Epithelial cell of proximal tubule (primary cell): ENCODE measurements at places on chromosomes 11 and 22. TPM values are rescaled to one million over a fixed set of nuclear protein-coding genes. Genes with fewer than 3 reads are reported as not detected.
A peak's percentile ranks its signal among the peaks of the same experiment; 100 is the strongest.

The OR5B21 gene
- not detected in 2 replicates for total RNA-seq

- no peak for DNase-seq
Observed at GRCh38 chr11:76391021-76391420, 9.9 kb downstream of the GVQW3 start.

The MUC5AC gene
- total RNA-seq: not detected in 2 replicates

DNA sequence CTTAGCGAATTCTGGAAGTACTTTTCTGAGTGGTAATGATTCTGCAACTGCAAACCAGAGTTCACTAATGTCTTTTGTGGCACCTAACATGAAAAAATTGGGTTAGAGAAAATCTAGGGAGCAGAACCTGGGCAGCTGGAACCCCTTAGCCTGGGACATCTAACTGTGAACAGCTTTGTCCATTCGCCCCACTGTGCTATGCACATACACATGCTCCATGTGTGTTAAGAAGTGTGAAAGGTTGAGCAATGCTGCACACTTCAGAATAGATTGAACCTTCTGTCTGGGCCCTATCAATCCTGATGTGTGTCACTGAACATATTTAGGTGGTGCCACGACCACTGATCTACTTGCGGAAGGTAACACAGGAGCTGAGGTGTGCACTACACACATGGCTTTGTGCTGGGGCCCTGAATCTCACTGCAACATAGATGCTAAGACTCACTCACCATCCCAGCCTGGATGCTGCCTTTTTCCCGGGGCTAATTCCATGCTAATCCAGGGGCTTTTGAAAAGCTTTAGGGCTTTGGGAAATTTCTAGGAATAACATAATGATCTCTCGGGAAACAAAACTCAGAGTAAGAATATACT is 976.2 kb downstream of the NTM start:
- DNase-seq: no peak

DNA sequence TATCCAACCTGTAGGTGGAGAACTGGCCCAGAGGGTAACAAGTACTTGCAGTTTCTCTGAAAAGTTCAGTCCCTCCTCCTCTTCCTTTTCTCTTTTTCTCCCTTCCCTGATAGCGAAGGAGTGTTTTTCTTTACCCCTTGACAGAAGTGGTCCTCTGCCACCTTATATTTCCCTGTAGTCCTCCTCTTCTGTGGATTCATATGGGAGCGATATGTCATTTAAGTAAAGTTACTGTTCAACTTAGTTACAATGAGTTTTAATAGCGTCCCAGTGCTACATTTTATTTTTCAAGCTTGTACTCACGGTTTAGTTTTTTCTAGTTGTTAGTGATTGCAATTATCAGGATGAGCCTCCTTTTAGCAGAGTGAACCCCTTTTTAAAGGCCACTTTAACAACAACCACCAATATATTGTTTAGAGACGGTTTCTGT is 1.4 kb downstream of the PCF11 start:
- DNase-seq: no peak

- DNase-seq: no peak
Observed at GRCh38 chr11:20038972-20039371, 121.3 kb downstream of the DBX1 start.

- DNase-seq: no peak
Observed at GRCh38 chr11:126607374-126607773, 251.9 kb downstream of the ST3GAL4 start.

The SCO2 gene
- total RNA-seq: 1.4 TPM in 1 of 2 replicates, not detected in the other

DNA sequence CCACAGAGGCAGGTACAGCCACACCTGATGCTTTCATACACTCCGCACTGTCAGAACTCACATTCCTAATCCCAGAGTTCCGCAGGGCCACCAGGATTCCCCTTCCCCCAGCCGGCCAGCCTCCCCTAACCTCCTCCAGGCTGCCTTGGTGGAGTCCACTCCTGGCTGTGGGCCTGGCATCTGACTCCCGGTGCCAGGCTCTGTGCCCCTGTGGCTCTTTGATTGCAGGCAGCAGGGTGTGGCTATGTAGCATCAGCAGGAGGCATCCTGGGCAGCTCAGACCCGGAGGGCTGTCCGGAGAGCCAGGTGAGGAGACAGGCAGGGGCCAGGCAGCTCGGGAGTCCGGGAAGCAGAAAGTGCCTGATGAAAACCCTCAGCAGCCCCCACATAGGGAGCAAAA is 1432.9 kb downstream of the BRD1 start:
- DNase-seq: no peak

GRCh38 chr11:68959465-68960293 is 21.1 kb downstream of the MRGPRD start:
- no peak for DNase-seq

- no peak for DNase-seq
Observed at GRCh38 chr22:45889093-45889538, 87.8 kb downstream of the WNT7B start.

DNA sequence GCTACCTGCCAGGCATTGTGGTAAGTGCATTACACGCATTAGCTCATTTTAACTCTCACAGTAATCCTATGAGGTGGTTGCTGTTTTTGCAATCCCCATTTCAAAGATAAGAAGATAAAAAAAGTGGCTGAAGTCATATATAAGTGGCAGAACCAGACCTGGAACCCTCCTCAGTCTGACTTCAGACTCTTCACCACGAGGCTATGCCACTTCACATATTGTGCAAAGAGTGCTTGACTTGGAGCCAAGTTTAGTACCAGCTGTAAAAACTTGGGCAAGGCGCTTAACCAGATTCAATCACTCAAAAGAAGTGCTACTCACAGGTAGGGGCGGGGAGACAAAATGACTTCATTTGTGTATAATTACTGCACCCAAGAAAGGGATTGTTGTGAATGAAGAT is 15.3 kb downstream of the BPIFC start:
- no peak for DNase-seq

The OOSP2 gene
- not detected in 2 replicates for total RNA-seq

The ART1 gene
- total RNA-seq: not detected in 2 replicates

- peak; percentile 55 for DNase-seq
Observed at GRCh38 chr11:77322926-77323590, 21.6 kb upstream of the GDPD4 start.

DNA sequence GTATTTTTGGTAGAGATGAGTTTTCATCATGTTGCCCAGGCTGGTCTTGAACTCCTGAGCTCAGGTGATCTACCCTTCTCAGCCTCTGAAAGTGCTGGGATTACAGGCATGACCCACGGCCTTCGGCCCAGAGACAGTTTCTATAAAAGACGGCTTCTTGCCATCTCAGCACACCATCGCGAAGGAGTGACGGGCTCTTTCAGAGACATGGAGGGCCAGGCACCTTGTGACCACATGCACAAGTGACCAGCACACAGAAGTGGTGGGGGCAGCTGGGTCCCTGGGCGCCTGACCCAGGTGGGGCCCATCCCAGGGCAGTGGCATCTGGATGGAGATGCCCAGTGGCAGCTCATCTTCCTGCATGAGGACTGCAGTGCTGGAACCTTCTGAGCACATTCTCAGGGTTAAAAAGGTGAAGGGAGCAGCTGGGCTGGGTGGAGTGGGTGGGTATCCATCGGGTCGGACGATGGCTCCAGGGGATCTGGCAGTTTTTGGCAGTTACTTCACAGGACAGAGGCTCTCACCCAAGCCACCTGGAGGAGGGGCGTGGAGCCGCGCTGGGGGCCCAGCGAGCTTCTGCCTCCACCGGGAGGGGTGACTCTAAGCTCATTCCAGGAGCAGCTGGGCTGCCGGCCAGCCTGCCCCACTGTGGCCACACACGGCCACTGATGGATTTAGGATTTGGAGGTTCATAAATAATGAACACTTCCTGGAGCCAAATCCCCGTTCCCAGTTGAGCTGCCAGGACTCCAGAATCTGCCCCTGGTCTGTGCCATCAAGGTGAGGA is 373.0 kb downstream of the CTTN start:
- DNase-seq: no peak

GRCh38 chr11:824292-824880 is 3.3 kb upstream of the CRACR2B start:
- no peak for DNase-seq

DNA sequence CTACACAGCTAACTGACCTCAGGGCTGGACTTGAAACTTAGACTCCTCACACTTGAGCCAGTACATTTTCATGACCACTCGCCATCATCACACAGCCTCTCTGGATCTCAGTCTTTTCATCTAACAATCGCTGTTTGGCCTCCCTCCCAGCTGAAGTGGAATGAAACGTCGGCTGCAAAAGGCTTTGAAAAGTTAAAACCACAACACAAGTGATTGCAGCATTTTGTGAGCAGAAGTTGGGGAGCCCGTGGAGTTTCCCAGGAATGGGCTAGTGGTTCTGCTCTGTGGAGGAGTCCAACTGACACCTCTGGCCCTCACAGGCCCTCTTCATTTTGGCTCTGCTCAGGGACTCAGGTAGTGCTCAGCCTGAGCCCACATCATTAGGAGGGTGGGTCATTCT is 35.9 kb upstream of the TRIM29 start:
- no peak for DNase-seq

The IGLL5 gene
- not detected in 2 replicates for total RNA-seq

DNA sequence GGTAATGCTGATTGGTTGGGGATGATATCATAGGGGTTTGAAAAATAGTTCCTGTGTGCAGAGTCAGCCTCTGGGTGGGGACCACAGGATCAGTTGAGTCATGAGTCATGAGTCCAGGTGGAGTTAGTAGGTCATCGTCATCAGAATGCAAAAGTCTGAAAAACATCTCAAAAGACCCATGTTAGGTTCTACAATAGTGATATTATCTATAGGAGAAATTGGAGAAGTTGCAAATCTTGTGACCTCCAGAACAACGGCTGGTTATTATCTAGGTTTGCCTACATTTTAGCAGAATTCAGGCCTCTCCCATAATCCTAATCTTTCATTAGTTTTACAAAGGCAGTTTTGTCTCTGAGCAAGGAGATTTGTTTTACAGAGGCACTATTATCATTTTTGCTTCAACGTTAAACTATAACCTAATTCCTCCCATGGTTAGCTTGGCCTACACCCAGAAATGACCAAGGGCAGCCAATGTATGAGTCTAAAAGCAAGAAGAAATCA is 38.9 kb downstream of the MS4A2 start:
- peak; percentile 76 for DNase-seq

The TBC1D22A gene
- total RNA-seq: 16.6 and 22.7 TPM in 2 replicates

- no peak for DNase-seq
Observed at GRCh38 chr22:49752598-49753091, 75.0 kb downstream of the BRD1 start.

The SPDYC gene
- total RNA-seq: not detected in 2 replicates

DNA sequence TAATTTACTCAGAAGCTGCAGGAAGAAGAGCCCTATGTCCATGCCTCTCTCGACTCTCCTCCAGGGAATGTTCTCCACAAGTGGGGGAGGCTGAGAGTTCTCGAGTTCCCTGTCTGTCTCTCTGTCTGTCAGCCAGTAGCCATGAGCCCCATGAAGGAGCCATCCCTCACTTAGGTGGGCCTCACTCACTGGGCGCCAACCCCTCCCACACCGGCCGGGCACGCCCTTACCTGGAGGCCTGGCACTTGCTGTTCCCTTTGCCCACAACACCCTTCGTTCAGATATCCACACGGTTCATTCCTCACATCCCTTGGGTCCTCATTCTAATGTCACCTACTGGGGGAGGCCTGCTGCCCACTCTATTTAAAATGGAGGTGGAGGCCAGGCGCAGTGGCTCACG is 14.2 kb upstream of the IL10RA start:
- DNase-seq: no peak

The GAL3ST3 gene
- 2.1 and 2.3 TPM in 2 replicates for total RNA-seq

- DNase-seq: no peak
Observed at GRCh38 chr11:70397336-70397982, 870 bp upstream of the CTTN start.

DNA sequence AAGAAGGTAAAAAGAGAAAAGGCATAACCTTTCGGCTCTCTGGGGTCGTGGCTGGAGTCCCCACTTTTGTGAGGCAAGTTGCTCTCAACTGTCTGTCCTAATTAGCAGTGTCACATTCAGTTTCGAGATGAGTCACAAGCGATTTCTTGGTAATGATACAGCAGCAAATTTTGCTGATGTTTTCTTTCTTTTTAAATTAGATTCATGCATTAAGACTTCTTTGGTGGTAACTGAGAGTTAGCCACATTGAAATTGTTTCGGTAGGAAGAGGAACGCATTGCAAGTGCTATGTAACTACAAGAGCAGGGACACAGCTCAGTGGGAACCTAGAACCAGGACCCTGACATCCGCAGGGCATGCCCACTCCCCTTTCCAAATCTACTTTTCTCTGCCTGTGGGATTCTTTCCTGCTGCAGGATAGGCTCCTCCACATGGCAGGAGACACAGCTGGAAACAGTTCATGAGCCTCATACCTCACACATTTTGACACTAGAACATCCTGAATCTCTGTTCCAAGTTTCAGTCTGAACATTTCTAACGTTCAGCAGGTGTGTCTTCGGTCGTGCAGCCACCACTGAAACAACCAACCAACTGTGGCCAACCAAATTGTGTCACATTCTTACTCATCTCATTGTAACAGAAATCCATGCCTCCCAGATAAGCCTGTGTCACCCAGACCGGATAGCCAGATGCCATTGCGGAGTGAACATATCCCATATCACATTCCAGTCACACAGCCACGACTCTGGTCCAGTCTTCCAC is 987.6 kb downstream of the NTM start:
- no peak for DNase-seq

GRCh38 chr22:46534901-46535630 is 2.4 kb downstream of the CELSR1 start:
- no peak for DNase-seq

The RTN4R gene
- 12.1 and 18.6 TPM in 2 replicates for total RNA-seq

DNA sequence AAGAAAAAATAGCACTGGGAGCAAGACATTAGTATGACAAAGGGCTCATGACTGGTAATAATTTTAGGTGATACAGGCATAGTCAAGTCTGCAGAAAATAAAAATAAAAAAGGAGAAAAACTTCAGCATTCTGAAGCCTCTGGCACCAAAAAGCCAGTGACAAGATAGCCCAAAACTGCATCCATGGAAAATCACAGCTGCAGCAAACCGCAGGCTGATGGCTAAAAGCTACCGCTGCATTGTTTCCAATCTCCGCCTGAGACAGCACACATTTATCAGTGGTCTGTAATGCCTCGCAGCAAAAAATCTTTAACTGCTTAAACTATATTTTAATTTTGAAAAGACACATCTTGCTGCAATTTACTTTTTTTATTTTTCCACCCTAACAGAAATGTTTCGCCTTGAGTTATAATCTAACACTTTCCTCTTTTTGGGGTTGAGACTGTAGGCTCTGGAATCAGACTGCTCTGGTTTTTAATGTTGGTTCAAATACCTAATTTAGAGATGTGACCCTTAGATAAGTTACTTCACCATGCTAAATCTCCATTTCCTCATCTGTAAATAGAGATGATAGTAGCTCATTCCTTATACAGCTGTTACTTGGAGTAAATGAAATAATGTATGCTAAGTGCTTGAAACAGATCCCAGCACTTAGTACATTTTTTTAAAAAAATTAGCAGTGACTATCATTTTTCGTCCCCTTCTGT is 42.0 kb upstream of the FIBIN start:
- DNase-seq: no peak

GRCh38 chr11:65416841-65417701 is 5.5 kb upstream of the NEAT1 start:
- no peak for DNase-seq
